ENCODE measurements at places on chromosomes 5 and 9.

DNA sequence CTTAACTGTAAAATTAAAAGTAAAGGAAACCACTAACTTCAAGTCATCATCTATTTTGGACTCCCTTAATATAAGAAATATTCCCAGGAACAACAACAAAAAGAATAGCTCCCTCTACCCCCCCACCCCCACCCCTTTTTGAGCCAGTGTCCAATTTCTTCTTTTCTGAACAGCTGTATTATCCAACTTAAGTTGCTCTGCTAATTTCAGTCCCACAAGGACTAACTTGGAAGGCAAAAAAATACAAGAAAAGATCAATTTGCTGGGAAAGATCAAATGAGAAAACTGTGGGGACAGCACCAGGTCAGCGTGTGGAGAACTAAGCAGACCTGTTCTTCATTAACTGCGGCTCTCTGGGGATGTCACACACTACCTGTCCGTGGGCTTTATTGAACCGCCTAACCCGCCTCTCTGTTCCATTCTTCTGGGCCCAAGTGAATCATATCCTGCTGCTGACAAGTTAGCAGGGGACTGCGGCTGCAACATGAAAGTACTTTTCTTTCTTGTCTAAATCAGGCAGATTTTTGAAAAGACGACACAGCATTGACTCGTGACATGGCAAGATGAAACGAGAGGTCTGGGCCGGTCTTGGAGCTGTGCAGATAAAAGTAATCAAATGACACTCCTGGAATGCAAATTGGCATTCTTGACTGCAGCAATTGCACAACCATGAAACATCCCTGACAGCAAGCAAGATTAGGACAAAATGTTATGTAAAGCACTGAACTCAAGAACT lies 2.7 kb downstream of the BNC2 start:
- no peak for DNase-seq

DNA sequence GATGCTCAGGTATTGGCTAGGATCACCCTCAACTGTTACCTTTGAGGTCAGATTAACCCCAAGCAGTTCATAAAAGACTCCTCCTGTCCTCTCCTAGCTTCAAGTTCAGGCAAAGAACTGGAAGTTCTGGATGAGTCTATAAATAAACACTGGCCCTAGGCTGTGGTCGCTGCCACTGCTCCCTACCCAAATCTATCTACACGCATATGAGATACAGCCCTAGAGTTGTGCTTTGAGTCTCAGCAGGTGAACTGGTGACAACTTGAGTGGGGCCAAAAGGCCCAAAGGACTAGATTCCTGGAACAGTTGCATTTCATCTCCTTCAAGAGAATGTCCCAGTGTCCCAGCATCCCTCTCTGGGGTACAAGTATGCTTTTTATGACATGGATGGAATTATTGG lies 62.6 kb downstream of the SAXO1 start:
- no peak for DNase-seq

- peak; percentile 70 for DNase-seq
Observed at GRCh38 chr5:78569441-78569840, 79.1 kb downstream of the LHFPL2 start.

GRCh38 chr9:89659891-89660685 lies 55.3 kb downstream of the GADD45G start:
- no peak for DNase-seq

DNA sequence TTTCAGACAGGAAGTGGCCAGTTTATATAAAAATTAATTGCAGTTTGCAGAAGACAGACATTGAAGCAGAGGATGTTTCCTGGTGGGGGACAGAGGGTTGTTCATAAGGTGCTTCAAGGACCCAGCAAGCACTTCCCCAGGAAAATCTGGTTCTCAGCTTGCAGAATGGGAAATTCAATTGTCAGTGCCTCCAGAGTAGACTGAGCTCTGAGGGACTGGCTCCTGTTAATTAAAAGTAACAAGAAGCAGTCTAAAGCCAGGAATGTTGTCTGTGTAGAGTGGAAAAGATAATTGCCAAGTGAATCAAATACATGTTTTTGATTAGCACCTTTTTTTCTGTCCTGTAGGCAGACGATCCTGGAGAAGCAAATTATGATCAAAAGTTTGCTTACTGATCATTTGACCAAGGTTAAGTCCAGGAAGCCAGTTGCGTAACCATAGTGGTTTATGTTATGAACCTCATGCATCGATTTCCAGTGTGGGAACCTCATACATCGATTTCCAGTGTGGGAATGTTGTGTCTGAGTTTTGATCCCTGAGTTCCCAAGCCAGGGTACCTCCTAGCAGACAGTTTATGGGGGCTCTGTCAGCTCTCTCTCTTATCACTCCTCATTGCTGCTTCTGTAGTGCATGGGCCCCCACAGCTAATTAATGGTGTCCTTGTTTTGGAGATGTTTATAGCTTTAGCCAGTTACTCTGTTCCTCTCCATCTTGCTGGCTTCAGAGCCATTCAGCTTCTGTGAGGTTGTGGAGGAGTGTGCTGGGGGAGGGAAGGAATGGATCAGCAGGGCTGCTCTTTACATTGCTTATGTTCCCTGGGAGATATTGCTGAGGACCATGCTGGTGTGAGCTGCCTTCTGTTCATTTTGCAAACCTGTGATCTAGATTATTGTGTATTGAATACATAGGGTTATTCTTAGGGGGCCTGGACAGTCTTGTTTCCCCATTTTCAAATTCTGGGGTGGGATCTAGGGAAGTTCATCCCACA lies 17.1 kb downstream of the MSANTD3 start:
- no peak for DNase-seq
